Epithelial cell of proximal tubule (primary cell): ENCODE measurements at places on chromosomes 5 and 9.

DNA sequence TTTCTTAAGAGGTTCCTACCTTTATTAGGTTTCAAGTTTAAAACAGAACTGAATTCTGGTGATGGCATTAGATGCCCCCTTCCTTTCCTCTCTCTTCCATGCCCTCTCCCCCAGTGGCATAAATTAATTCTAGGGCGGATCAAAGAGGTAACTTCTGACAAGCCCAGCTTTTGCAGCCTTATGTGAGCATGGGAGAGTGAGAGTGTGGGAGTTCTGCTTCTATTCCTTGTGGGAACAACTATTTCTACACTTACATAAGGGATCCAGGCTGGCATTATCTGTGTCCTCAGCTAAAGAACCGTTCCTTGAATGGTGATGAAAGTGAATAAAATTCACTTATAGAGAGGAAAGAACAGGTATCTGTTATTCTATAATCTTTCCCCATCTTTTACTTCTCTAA lies 437.6 kb downstream of the KIF4B start:
- DNase-seq, result no peak

DNA sequence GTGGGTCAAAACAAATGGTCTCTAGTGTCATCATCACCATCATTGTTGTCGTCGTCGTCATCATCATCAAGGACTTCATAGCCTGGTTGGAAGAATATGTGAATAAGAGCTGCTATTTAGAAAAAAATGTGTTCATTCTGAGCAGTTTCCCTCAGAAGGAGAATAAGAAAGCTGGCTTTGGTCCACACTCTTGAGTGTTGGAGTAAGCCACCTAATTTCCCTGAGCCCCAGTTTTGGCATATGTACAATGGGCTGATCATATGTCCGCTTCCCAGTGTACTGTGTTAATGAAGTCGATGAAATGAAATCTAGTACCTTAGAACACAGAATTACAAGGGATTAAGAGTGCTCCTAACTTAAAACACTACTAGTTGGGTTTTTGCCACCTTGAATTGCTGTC lies 545.5 kb downstream of the CCDC171 start:
- DNase-seq, result no peak

- no peak for DNase-seq
These were observed 896 bp downstream of the CMBL start for GRCh38 chr5:10306806-10307205.

GRCh38 chr5:170533383-170533782 lies 29.6 kb downstream of the KCNIP1 start:
- no peak for DNase-seq

DNA sequence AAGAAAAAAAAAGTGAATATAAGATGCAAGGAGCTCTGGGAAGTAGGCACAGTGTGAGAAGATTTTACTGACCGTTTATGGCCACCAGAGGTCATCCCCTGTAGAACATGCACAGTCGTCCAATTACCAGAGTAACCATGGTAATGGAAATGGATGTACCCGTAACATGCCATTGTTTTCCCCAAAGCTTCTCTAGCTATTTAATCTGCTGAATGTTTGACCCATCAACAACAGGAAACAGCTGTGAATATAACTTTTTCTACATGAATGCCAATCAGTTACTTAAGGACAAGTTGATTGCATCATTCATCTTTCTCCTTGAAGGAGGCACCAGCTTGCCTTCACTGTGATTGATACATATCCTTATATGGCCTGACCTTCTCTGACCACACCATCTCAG lies 1967.0 kb upstream of the CDH9 start:
- DNase-seq, result no peak

DNA sequence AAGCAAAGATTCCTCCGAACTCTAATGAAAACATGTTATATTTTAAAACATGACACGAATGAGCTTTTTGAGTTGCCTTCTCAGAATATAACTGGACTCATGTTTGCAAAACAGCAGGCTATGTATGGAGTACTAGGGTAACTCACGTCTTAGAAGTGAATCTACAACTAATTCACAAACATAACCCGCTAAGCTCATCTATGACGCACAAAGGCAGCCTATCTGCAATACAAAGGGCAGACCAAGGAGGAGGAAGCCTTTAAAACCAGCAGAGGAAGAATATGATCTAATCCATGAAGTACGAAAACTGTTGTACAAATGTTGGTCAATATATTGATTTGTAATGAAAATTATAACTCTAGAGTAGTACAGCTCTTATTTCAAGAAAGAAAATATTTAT lies 67.0 kb downstream of the CETN3 start:
- no peak for DNase-seq

- DNase-seq, result no peak
These were observed 102.7 kb downstream of the EHMT1 start for GRCh38 chr9:137721479-137721878.

- no peak for DNase-seq
These were observed 32.9 kb upstream of the STXBP1 start for GRCh38 chr9:127578952-127579853.

- DNase-seq, result no peak
These were observed 49.3 kb downstream of the DUSP1 start for GRCh38 chr5:172721455-172722326.

- DNase-seq, result no peak
These were observed 12.7 kb downstream of the PLK2 start for GRCh38 chr5:58447226-58447625.

GRCh38 chr5:128121651-128122050 lies 38.1 kb downstream of the SLC12A2 start:
- no peak for DNase-seq

- no peak for DNase-seq
These were observed 359.5 kb downstream of the DTWD2 start for GRCh38 chr5:118628660-118629354.

- DNase-seq, result no peak
These were observed 5.6 kb downstream of the EXD3 start for GRCh38 chr9:137417161-137418021.

DNA sequence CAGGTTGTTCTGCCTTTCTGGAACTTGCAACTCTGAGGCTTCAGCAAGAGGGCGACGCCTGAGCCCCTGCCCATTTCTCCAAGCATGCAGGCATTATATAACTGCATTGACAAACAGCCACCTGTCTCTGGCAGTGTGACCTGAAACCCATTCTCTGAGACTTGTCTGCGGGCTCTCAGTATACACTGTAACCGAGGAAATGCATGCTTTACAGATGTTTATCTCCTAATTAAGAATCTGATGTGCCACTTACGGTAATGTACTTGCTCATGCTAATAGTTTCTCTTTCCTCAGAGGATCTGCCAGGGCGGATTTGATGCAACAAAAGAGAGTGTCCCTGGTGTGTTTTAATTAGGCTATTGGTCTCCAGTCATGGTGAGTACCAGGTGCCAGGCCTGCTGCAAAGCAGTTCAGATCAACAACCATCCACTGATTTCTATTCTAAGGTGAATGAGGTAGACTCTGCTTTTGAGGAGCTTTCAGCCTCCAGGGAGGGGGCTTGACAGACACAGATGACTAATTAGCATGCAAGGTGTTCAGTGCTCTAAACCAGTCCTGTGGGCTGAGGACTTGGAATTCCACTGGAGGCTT lies 593.7 kb upstream of the KLF4 start:
- no peak for DNase-seq

GRCh38 chr9:74534841-74535240 lies 37.7 kb downstream of the RORB start:
- DNase-seq, result no peak

- no peak for DNase-seq
These were observed at the start of gene PRR16 for GRCh38 chr5:120463991-120464626. Gene PRR16, plus strand, starts transcription at chr5:120464300.

GRCh38 chr5:157487358-157487757 lies 27.3 kb downstream of the NIPAL4 start:
- no peak for DNase-seq

DNA sequence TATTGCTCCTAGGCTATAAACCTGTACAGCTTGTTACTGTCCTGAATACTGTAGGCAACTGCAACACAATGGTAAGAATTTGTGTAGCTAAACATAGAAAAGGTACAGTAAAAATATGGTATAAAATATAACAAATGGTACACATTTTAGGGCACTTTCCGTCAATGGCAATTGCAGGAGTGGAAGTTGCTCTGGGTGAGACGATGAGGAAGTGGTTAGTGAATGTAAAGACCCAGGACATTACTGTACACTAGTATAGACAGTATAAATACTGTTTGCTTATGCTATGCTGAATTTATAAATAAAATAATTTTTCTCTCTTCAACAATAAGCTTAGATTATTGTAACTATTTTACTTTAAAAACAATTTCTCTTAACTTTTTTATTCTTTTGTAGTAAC lies 15.6 kb upstream of the ADRB2 start:
- DNase-seq, result no peak

- no peak for DNase-seq
These were observed 16.5 kb downstream of the BRD3 start for GRCh38 chr9:134051319-134051718.

GRCh38 chr9:136488247-136489214 lies 5.7 kb upstream of the SEC16A start:
- no peak for DNase-seq
